ENCODE measurements at places on chromosomes 16 and 17.

- DNase-seq, result no peak
Observed at GRCh38 chr16:72554935-72555334, 383.0 kb upstream of the PMFBP1 start.

- no peak for DNase-seq
Observed at GRCh38 chr16:68335175-68335574, 24.4 kb downstream of the PRMT7 start.

DNA sequence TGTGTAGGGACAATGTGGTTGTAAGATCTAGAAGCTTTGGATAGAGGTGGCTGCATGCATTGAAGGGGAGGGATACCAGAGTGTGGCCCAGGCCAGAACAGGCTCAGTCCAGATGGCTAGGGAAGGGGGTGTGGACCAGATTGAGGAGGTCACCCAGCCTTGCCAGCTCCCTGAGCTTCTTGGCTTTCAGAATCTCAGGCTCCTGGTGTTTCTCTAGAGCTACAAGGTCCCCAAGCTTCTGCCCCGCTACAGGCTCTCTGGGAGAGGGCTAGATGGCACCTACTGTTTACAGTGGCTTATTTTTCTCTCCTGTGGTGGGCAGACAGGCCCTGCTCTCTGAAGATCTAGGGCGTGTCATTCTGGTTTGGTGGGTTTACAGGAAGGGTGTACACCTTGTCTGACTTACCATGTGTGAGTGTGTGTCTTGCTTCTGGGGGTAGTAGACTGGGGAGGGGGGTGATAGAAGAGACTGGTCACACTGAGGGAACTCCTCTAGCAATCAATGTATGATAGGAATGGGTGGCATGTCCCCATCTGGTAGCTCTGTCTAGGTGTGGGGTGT, 1.1 kb downstream of the RARA start:
- no peak for DNase-seq

DNA sequence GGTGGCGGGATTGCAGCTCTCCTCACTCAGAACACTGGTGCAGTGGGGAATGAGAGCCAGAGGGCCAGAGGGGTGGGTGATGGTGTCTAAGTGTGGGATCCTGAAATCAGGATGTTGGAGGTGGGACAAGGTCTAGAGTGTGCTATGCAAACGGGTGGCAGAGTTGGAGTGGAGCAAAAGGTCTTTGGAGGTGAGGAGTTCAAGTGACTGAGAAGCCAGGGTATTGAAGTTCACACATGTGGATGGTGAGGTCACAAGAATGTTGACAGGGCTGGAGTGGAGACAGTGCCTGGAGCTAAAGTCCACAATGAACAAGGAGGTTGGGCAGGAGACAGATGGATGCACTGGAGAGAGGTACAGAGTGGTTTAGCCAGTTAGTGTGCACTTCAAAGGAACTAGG, 38.3 kb upstream of the MAP3K14 start:
- DNase-seq, result no peak

DNA sequence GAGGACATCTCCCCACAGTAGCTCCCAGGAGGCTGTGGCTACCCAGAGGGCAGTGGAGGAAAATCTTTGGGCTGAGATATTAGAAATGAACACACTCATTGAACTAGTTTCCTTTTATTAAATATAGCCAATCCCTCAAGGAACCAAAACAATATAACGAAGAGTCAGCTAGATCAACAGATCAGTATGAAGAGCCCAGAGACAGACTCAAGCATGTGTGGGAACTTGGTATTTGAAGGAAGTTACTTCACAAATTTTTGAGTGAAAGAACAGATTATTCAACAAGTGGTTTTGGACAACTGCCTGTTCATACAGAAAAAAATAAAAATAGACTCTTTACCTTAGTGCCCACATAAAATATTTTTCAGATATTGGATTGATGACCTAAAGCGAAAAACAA, 183.6 kb upstream of the PMFBP1 start:
- DNase-seq, result no peak

- DNase-seq, result no peak
Observed at GRCh38 chr17:26818736-26819135, 475.2 kb upstream of the WSB1 start.

GRCh38 chr16:86015606-86016005, 116.6 kb downstream of the IRF8 start:
- DNase-seq, result no peak

GRCh38 chr17:15051933-15052332, 213.2 kb downstream of the PMP22 start:
- DNase-seq, result no peak

DNA sequence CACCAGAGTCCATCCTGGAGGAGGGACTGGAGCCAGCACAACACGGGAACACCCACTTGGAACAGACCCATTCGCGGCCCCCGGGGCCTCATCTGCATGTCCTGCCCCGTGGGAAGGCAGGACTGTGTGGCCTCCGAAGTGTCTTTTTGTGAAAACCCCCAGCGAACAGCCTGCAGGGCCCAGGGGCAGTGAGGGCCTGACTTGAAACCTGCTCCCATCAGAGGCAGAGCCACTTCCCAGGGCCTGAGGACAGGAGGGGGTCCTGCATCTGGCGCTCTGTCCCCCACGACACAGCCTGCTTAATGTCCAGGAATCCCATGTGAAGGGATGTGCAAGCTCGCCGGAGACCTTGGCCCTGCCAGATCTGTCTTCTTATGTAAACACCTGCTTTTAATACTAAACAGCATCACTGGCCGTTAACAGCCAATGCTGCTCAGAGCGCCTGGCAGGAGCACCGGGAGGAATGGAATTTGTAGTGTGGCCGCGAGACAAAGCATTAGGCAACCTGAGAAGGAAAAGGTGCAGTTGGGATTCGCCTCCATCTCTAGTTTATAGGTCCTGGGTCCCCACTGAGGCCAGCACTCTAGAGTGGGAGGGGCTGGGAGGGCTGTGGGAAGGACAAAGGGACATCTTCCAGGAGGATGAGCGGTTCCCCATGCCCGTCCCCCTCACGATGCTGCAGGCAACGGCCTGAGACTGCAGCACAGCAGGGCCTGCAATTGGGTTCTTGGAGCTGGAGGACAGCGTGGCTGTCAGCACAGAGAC, 9.6 kb upstream of the EVPL start:
- no peak for DNase-seq

Data from T1000 (cell line).